Activated CD4-positive, alpha-beta T cell treated with anti-CD3 and anti-CD28 coated beads for 24 hours (primary cell): ENCODE measurements at places on chromosomes 11 and 22.

DNA sequence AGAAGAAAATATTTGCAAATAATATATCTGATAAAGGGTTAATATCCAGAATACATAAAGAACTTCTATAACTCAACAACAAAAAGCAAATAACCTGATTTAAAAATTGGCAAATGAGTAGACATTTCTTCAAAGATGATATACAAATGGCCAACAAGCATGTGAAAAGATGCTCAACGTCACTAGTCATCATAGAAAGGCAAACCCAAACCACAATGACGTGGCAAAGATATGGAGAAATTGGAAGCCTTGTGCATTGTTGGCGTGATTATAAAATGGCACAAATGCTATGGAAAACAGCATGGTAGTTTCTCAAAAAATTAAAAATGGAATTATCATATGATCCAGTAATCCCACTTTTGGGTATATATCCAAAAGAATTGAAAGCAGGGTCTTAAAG is 466.3 kb downstream of the TBC1D22A start:
- no peak for DNase-seq

DNA sequence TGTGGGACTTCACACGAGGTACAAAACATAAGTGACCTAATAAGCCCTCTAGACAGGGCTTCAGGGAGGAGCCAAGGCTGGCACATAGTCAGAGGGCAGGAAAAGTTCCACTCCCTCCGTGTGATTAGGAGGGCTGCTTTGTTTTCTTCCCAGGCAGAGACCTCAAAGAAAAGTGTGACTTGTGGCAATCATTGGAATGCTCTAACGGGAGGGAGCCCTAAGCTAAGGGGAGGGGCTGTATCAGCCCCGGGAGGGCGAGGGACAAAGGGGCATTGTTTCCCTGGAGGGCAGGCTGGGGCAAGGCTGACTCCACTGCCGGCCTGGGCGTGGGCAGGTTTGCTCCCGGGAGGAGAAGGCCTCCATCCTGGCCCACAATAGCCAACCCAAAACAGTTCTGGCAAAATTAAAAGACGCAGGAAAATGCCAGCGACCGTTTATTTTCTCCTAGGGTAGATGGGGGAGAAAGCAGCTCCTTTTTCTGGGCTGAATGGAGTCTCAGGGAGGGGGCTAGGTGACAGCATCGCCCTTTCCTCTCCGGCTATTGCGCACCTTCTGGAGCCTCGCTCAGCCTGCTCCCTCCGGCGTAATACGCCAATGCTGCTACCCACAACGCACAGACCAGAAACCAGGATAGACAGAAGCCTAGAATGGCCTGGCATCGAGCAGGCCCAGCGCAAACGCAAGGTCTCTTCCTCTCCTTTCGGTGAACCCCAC is 60.2 kb downstream of the ENDOD1 start:
- no peak for DNase-seq

GRCh38 chr11:70141486-70142220 is 61.4 kb upstream of the FADD start:
- no peak for DNase-seq

DNA sequence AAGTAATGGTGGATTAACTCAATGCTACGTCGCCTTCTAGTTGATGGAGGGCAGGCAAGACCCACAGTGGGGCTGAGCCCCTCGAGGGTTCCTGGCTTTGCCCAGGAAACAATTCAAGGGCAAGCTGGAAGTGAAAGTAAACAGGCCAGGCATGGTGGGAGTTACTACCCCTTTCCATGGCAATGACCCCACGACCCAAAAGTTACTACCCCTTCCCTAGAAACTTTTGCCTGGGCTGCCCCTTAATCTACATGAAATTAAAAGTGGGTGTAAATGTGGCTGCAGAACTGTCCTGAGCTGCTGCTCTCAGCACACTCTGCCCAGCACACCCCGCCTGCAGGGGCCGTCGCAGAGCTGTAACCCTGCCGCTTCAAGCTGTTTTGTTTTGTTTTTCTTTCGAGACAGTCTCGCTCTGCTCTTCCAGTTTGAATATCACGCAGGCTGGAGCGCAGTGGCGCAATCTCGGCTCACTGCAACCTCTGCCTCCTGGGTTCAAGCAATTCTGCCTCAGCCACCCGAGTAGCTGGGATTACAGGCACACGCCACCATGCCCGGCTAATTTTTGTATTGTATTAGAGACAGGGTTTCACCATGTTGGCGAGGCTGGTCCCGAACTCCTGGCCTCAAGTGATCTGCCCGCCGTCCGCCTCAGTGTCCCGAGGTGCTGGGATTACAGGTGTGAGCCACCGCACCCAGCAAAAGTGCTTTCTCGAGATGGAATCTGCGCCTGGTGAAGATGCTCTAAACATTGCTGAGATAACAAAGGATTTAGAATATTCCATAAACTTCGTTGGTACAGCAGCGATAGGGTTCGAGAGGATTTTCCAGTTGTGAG is 5.9 kb upstream of the RNH1 start:
- DNase-seq, result no peak

DNA sequence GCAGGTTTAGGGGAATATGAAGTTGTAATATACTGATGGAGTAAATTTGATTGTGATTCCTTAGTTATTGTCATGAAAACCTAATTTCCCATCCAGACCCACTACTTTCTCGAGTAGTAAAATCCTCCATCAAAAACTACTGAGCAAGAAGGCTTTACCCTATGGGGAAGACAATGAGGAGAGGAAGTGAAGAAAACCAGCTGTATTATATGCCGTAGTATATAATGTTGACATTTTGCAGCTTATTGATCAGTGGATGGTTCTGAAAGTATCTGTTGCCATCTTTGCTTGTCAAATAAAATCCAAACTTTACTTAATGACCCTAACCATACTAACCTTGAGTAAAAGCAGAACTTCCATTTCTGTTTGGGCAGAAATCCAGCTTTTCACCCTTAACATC is 292.8 kb upstream of the RAG2 start:
- no peak for DNase-seq

GRCh38 chr22:19138217-19139000 is 6.0 kb downstream of the ESS2 start:
- DNase-seq, result no peak

DNA sequence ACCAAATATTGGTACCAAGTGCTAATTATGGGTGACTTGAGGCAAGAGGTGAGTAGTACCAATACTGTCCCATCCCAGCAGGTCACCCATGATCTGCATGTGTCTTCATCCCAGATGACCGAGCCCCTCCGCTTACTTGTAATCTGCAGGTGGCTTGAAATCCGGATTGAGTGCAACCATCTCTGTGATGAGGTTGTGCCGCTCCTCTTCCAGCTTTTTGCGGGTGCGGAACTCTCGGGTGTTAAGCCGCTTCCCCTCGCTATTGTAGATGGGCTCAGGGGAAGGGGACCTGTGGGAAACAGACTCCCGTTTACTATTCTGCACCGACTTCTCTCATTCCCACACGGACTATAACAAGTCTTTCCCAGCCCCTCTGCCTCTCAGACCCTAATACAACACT is 8.2 kb downstream of the SF1 start:
- no peak for DNase-seq

GRCh38 chr11:130451231-130452019 is 3.0 kb downstream of the ADAMTS15 start:
- no peak for DNase-seq

DNA sequence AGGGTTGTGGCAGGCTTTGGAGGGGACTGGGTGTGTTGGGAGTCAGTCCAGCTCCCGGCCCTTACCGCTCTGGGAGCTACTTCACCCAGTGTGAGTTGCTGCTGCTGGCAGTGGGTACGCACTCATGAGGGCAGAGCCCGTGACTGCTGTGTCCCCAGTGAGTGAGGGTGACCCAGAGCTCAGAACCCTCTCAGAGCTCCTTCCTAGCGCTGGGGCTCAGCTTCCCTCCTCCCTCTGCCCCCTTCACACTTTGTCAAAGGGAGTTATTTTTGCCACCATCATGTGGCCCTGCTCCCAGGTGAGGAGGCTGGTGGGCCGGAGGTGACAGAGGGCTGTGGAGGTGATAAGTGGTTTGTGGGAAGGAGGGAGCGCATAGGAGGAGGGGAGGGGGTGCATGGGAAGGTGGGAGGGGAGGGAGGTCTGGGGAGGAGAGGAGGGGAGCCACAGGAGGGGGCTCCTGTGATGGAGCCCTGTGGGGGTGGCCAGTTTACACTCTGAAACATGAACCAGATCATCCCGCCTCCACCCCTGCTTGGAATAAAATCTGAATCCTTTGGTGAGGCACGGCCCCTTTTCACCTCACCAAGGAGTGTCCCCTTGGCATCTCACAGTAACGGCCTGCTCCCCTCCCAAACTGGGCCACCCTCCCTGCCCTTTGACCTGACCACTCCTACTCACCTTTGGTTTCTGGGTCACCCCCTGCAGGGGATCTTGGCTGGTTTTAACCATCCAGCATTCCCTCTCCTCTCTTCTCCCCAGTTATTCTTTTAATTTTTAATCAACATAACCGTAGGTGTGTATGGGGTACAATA is 9.9 kb downstream of the NDUFV1 start:
- no peak for DNase-seq

DNA sequence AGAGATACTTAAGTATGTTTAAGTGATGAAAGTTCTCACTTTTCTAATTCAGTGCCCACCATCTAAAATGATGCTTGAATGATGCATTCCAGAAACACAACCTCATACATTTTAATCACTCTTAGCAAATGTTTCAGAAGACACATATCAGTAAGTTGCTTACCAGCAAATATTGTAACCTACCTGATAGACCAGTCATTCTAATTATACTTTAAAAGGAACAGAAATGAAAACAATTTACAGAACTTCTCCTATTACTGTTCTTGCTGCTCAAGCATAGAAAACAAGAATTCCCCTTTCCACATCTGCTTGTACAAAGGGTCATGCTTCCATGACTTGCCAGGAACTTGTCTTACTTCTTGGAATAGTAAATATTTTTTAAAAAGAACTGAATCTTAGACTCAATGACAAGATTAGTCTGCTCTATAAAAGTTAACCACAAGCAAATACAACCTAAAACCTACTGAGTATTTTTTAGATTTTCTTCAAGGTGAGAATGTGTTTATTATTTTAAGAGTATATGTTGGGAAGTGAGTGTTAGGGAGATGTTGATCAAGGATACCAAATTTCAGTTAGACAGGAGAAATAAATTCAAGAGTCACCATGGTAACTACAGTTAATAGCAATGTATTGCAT is 82.0 kb upstream of the SC5D start:
- DNase-seq, result no peak

GRCh38 chr22:43164636-43165035 is 13.3 kb downstream of the TSPO start:
- no peak for DNase-seq

DNA sequence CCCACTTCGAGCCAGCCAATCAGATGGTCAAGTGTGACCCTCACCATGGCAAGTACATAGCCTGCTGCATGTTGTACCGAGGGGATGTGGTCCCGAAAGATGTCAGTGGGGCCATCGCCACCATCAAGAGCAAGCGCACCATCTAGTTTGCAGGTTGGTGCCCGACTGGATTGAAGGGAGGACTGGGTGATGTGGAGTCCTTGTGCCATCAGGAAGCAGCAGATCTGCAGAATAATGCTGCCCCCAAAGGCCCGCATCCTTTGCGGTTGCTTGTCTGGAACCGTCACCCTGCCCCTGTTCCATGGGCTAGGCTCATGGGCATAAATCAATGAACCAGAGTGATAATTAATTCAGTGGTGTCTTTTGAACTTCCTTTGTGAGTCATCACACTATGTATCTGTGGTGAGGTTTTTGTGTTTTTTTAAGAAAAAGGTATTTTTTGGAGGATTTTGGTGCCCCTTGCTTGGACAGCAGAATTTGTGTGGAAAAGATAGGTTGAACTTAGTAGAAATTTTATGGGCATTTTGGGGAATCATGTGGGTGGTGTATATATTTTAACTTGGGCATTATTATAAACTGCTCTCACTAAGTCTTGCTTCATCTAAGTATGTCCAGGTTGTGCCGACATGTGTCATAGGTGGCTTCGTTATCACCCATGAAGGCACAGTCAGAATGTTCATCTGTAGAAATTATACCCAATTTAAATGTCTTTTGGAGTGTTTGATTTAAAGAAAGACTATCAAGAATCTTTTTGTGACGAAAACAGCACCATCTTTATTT is 22.3 kb downstream of the LRRC74B start:
- no peak for DNase-seq

DNA sequence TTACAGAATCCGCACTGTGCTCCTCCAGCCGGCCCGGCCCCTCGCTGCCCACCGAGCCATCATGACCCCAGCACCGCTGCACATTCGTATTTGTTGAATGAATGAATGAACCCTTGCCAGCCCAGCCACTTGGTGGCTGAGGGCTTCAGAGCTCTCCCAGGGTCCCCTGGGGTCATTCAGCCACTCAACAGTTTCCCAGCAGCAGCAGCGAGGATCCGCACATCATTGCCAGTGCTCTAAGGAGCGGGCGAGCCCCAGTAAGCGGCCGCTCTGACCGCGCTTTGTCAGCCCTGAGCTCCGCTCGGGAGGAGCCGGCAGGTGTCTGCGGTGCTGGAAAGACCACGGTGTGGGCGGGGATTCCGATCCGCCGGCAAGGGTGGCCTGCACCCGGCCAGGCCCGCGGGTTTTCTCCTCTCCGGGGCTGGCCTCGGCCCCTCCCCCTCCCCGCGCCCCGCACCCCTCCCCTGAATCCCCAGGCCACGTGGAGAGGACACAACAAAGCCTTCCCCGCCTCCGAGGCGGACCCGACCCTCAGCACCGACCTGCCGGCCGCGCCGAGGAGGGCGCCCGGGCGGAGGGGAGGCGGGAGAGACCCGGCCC is 563 bp downstream of the BID start:
- peak; percentile 44 for DNase-seq

DNA sequence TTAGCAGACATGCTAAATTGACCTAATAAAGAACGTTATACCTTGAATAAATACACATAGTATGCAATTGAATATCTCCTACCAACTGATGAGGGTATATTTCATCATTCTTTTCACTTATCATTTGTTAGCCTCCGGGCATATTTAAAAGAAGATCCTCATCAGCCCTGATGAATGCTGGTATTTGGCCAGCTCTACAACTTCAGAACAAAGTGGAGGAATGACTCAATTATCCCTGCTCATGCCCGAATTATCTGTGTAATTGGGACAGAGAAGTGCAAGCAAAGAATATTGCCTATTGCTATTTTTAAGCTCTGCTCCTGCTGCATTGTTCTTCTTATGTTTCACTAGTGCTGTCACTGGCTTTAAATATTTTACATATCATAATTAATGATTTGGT is 622.1 kb downstream of the METTL15 start:
- no peak for DNase-seq

GRCh38 chr11:19553683-19554333 is 158.8 kb upstream of the NAV2 start:
- DNase-seq, result peak; percentile 55
